CD4-positive, alpha-beta T cell treated with Interleukin-1 beta for 1 hour (primary cell): ENCODE measurements at places on chromosomes 11 and 22.

DNA sequence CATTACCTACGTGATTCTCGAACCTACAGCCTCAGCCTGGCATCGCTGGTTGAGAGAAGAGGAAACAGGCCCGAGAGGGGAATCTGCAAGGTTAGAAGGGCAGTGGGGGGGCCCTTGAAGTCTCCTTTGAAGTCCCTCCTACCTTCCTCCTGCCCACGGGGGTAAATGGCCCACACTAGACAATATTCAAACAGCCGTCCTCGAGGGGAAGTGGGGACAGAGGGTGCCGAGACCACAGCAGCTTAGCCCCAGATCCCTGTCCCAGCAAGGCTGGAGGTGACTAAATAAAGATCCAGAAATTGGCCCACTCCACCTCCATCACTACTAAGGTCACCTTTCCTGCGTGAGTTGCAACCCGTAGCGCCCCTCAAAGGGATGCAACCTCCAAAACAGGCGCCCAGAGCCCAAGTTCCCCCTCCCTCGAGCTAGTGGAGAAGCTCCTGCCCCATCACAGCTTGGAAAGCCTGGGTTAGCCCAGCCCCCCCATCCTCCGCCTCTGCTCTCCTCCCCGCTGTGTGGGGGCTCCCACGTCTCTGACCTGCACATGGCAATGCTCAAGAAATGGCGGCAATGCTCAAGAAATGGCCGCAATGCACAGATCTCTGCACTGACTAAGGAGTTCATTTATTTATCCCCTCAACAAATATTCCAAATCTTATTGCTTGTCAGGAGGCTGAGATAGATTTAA is 788 bp upstream of the RASL10A start:
- no peak for DNase-seq

DNA sequence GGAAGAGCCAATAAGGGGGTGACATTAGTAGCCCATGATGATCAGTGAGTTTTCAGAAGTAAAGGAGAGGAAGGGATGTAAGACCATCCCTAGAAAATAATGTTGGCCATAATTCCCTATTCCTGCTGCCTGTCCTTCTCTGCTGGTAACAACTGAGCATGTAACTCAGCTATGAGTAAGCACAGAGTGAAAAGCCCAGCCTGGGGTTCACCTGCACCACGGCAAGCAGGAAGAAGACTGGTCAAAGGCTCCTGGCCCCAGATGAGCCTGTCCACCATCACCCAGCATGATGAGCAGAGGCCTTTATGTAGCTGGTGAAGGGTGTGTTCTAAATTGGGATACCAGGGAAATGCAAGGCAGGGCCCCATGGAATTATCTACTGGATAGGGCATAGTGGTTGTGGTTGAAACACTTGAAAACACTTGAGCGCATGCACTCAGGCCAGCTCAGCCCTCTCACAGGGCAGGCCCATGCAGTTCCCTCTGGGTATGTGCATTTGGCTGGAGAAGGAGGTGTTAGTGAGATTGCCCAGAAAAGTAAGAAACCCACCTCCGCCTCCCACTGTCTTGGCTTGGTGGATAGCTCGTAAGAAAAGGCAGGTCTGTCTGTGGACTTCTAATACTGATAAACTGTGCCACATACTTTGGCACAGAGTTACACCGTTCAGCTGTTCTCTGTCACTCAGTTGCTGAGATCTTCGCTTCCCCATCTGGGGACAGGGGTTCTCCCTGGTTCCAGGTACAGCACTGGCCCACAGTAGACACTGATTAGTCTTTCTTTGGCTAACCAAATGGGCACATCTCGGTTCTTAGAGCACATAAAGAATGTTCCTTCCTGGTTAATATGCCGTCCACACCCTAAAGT is 86.8 kb downstream of the AMOTL1 start:
- no peak for DNase-seq

DNA sequence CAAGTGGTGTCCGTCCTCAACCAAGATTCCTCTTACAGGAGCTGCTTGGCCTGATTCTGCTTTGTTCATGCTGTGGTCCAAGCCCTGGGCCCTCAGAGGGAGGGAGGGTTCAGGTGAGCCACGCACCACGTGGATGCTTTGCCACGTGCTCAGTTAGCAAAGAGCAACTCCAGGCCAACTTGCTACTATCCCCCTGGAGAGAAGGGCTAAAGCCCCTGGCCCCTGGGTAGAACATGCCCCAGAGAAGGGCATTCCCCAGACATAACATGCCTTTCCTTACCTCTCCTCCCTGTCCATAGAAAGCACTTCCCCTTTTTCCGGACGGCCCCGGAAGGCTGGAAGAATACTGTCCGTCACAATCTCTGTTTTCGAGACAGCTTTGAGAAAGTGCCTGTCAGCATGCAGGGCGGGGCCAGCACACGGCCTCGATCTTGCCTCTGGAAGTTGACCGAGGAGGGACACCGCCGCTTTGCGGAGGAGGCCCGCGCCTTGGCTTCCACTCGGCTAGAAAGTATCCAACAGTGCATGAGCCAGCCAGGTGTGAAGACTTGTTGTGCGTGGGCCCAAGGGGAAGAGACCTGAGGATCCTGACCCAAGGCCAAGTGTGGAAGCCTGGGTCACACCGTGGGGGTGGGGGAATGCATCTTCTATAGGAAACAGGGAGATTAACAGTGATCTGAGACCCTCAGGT is 8.8 kb downstream of the FOXR1 start:
- no peak for DNase-seq

DNA sequence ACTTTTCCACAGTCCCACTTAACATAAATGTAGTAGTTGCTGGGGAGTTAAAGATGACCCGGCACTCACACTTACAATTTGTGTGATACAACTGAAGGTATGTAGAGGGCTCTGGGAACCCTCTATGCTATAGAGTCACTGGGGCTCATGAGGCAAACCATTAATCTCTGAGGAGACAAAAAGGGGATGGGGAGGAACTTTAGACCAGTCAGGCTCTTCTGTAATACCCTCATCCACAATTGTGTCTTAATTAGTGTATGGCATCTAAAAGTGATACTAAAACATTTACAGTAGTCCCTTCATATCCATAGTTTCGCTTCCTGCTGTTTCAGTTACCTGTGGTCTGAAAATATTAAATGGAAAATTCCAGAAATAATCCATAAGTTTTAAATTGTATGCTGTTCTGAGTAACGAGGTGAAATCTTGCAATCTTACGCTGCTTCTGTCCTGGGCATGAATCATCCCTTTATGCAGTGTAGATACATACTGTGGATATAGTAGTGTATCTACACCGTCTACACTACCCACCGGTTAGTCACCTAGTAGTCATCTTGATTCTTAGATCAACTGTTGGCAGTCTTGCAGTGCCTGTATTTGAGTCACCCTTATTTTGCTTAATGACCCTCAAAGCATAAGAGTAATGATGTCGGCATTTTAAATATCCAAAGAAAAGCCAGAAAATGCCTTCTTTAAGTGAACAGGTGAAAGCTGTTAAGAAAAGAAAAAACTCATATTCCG is 12.2 kb downstream of the CBL start:
- DNase-seq: no peak

GRCh38 chr22:45911601-45912271 is 65.2 kb downstream of the WNT7B start:
- DNase-seq: no peak

DNA sequence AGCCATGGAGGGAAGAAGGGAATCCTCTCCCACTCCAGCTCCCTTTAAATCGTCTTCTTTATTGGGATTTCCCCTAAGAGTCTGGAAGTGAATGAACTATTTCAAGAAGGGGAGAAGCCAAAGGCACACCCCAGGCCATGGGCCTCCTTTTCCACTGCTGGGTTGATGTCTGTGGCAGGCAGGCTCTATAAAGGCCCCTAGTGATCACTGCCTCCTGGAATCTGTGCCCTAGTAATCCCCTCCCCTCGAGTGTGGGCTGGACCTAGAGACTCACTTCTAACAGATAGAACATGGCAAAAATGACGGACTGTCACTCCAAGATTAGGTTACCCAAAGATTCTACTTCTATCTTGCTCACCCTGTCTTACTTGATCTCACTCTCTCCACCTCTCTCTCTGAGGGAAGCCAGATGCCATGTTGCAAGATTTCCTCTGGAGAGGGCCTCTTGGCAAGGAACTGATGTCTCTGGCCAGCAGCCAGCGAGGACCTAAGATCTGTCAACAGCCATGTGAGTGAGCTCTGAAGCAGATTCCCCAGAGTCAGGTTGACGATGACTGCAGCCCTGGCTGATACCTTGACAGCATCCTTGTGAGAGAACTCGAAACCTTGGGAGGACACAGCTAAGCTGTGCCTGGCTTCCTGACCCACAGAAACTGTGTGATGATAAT is 444.8 kb downstream of the SOX6 start:
- DNase-seq: no peak
